ENCODE measurements at places on chromosomes 5 and 9.

- DNase-seq = no peak
Observed at GRCh38 chr5:136206361-136206760, 13.4 kb upstream of the SMIM32 start.

DNA sequence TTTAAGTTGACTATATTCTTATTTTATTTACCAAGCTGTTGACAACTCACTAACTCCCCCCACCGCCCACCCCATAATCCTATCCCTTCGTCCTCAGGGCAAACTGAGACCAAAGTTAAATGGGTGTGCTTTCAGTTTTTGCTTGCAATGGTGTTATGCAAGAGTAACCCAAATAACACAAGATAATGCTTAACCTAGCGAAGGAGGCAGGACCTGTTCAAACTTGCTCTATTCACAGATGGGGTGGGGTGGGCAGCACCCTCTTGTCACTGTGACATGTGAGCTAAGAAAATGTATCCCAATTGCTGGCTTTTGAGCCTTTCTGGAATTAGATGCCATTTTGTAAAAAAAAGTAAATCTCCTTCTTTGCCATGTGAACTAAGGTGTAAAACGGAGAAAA lies 40.4 kb downstream of the GLIS3 start:
- DNase-seq = no peak

GRCh38 chr5:133944263-133945185 lies 23.9 kb downstream of the C5orf15 start:
- DNase-seq = no peak

- no peak for DNase-seq
Observed at GRCh38 chr5:132270335-132270665, 12.8 kb downstream of the PDLIM4 start.
